DND-41 (cell line): ENCODE measurements at places on chromosomes 5 and 9.
A peak's percentile ranks its signal among the peaks of the same experiment; 100 is the strongest.

DNA sequence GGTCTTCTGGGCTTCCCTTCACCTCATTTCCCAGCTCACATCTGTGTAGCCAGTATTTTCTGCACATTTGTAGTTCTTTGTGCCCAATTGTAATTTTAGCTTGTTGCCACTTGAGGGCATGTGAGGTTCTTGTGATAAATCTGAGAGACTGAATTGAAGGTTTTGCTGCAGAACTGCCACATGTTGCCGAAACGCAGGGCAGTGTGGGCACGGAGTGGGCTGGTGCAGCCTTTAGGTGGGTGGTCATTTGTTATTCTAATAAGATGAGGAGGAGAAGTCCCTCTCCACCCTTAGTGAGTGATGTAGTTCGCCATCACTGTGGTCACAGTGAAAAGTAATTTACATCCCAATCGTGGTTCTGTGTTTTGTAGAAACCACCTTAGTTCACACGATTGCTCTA is 21.2 kb downstream of the OTULIN start:
- peak; percentile 29 for DNase-seq

DNA sequence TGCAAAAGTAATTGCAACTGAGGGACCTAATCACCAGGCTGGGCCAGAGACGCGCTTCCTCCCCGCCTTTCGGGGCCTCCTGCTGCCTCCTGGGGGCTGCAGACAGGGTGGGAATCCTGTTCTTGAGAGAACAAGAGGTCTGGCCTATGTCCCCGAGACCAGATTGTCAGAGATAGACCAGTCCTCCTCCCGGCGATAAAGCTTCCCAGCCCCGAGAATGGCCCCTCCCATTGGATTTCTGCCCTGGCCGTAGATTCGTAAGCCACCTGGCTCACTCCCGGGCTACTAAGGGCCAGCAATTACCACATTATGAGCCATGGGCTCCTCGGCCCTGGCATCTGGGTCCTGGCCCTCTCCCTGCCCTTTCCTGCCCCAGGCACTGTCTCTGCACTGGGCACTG is 70.4 kb downstream of the HRH2 start:
- no peak for DNase-seq

DNA sequence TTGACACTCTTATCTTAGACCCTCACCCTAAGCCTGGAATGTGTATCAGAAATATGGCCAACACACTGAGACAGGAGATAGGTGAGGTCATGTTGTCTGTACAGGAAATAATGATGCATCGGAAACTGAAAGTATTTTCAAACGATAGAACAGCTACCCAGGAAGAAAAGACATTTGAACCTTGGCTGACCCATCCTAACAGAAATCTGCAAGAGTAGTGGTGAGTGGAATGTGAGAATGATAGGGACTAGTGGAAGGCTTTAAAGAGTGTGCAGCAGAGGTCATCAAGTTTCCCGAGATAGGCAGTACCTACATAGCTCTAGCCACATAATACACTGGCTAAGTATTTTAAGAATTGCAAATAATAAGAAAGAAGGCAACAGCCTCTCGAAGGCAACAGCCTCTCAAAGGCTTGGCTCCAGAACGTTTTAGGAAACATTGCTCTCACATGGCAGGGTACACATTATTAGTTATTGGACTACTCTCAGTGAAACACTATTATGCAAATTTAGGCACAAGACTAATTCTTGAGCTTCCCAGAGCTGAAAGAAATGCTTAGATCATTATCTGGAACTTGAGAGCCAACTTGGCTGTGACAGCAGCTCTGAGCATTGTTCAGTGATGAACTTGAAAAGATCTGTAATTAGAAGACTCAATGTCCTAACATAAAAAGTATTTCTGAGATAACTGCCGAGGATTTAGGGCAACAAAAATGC is 133.1 kb upstream of the FBXL7 start:
- DNase-seq = no peak

GRCh38 chr5:139110526-139111168 is 87.5 kb downstream of the SIL1 start:
- peak; percentile 17 for DNase-seq

DNA sequence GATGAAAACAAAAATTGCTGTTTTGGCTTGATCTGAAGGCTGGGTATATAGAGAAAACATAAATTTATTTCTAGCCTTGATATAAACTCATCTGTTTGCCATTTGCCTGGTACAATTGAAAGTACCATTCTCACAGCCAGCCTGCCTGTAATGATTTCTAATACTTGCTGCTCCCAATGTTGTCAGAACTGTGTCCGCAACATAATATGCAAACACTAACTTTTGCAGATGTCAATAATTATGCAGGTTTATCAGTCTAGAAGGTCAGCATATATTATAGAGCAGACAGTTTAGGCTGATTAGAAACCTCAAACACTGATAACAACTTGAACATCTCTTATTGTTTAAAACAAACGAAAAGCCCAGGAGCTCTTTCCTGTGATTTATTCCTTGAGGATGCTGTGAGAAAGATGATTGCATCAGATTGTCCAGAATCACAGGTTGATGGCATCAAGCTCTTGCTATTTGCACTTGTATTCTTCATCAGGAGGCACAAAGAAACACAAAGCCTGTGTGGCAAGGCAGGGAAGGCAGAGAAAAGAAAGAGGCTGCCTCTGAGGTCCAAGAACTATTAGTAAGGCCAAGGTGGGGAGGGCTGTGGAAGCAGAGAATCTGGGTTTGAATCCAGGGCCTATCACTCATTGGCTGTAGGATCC is 21.4 kb upstream of the HMHB1 start:
- no peak for DNase-seq

DNA sequence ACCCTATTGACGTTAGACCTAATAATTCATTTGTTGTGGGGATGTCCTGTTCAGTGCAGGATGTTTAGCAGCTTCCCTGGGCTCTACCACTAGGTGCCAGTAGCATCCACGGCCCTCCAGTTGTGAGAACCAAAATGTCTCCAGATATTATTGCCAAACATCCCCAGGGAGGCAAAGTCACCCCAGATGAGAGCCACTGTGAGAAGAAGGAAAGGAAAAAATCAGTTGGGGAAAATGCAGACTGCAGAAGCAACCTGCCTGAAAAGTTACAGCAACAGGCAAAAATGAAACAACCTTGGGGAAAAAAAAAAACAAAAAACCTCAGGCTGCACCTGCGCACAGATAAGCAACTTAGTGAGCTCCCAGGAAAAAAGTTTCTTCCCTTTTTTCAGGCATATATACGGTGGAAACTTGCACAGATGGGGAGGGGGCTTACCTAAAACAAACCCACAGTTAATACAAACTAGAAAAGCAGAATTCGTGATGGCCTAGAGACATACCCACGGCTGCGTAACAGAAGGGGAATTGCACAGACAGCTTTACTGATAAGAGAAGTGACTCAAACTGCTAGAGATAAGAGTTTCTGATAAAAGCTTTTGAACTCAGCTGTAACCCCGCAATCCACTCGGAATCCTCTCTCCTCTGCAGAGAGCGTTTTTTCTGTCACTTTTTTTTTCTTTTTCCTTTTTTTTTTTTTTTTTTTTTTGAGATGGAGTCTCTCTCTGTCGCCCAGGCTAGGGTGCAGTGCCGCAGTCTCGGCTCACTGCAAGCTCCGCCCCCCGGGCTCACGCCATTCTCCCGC is 29.8 kb upstream of the FBP1 start:
- DNase-seq = peak; percentile 79

GRCh38 chr9:131773911-131774379 is 34.1 kb upstream of the RAPGEF1 start:
- peak; percentile 41 for DNase-seq

DNA sequence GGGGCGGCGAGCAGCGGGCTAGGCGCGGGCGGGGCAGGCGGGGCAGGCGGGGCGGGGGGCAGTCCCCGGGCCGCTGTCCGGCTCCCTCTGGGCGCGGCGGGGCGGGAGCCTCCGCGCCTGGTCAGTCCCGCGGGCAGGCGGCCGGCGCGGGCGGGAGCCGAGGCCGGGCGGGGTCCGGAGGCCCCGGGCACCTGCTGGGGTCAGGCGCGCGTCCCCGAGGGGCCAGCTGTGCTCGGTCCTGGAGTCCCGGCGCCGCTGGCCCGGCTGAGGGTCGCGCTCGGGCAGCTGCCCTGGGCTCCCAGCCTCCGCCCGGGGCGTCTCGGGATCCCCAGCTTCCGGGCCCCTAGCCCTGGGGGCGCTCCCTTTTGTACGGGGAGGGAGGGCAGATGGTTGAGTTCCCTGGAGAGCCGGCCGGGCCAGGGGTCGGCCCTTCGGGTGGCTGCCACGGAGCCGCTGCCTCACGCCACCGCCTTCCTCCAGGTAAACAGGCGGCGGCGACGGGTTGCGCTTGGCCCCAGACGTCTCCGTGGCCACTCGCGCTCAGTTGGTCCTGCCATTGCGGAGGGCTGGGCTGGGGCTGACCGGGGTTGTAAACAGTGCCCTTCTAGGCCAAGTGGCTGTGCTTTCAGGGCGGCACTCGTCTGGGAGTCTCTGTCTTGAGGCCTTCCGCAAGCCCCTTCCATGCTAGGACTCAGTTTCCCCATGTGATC is 473 bp downstream of the ZBTB34 start:
- DNase-seq = peak; percentile 13

DNA sequence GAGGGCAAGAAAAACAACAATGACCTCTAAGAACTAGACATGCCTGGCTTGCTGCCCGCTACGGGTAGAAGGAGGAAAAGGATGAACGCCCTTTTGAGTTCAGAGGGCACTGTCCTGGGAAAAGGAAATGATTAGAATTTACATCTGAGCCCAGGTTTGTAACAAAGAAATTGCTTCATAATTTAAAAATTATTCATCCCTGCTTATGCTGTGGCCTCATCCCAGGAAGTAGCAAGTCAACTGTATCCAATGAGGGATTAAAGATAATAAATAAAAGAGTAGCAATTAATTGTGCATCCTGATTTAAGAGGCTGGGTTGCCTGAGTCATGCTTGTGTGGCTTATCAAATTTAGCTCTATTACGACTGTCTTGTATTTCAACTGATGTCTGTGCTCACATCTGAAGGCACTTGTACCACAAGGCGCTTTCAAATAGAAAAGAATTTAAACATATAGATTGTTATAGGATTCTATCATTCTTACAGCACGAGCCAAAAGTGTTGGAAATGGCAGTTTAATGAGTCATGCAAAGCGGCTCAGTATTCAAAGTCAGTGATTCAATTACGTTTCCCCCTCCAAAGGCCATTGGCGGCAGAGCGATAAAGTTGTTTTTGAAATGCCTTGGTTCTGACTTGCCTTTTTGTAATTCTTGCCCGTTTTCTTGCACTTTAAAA is 40.0 kb upstream of the DMRT1 start:
- no peak for DNase-seq

DNA sequence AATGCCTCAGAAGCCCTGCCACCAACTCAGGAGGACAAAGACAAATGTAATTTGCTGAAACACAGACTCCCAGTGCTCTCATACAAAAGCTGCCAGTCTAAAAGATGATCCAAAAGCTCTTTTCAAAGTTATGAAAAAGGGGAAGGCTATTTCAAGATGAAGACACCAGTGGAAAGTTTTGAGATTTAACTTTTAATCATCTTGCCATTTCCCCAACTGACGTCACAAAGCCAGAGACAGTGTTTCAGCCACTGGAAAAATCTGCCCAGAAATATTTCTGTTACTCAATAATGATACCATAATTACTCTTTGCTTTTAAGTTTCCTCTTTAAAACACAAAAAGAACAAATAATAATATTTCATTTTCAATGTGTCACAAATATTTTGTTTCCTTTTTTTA is 20.9 kb downstream of the ENG start:
- DNase-seq = no peak

DNA sequence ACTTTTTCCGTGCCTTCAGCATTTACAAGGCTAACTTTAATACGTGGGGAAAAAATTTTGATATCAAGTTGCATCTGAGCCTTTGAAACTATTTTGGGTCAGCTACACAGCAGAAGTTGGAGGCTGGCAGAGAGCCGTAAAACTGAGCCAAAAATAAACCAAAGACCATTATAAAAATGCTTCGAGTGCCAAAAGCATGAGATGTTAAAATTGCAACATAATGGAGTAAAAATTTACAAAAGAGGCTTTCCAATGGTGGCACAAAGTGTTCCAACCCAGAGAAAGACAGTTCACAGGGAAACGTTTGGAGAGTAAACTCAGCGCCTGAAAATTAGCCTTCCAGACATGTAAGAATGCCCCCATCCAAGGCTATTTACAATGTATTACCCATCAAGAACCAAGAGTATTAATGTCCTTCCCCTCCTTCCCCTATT is 190.3 kb downstream of the TLE1 start:
- no peak for DNase-seq

DNA sequence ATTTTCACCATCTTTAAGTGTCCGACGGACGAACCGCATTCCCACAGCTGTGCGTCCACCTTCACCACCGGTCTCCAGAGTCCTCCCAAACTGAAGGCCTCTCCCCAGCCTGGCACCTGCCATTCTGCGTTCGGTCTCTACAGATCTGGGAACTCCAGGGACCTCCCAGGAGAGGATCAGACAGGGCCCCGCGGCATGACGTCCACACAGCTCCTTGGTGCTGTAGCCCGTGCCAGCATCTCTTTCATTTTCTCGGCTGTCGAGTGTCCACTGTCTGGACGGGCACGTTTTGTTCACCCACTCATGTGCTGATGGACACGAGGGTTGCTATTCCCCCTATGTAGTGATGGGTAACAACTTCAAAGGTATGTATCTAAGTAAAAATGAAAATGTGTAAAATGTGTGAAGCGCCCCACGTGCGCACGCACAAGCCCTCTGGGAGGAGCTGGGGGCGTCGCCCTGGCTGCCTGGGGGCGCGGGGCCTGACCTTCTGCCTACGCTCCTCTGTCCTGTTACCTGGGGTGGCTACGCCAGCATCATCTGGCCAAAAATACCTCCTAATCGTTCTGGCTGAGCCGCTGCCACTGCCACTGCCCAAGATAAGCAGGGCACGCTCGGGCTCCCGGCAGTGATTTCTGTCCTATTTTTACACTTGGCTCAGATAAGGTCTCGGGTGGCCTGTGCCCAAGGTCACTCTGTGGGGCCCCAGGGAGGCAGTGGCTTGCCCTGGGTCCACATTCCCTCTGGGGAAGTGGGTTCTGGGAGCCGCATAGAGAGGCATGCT is 10.8 kb upstream of the SLC12A7 start:
- DNase-seq = no peak

DNA sequence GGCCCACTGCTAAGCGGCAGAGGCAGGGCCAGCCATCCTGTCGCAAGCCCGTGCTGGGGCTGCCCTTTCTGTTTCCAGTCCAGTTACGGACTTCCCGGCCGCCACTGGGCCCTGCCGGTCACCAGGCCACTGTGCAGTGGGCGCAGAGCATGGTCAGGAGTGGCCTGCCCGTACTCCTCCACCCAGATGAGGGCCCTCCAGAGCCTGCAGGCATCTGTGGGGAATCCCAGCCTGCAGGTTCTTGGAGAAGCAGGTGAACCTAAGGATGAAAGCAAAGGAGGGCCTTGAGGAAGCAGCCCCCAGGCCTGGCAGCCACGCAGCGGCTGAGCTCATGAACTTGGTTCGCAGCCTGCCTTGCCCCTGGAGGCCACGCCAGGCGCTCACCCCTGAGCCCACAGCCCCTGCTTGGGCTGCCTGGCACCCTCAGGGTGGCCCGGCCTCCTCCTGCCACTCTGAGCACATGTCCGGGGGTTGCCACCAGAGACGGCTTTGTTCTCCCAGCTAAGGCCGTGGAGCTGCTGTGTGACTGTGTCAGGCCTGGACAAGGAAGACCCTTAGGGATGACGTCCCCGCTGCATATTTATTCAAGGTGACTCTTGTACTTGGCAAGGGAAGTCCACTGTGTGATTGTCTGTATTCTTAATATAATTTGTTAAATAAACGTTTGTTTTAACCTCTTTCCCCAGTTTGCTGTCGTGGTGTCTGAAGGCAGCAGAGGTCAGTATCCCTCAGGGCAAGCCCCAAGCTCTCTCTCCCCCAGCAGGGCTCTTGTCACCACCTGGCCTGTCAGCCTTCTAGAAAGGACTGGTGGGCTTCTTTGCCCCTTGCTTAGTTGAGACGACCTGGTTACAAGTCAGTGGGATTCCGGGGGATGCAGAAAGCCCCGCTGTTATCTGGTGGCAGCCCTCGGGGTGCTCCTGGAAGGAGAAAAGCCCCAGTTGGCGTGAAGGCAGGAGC is 107.1 kb upstream of the LMX1B start:
- no peak for DNase-seq
